ENCODE measurements at places on chromosomes 6 and 20. TPM values are rescaled to one million over a fixed set of nuclear protein-coding genes. Genes with fewer than 3 reads are reported as not detected.

PRL gene
- not detected for total RNA-seq

RAET1G gene
- not detected for total RNA-seq

TNFRSF21 gene
- 2.8 TPM for total RNA-seq

GID8 gene
- total RNA-seq, result 30.7 TPM

SOBP gene
- total RNA-seq, result 0.23 TPM

GRCh38 chr6:168216117-168216516 is 103.5 kb downstream of the DACT2 start:
- no peak for DNase-seq

DNA sequence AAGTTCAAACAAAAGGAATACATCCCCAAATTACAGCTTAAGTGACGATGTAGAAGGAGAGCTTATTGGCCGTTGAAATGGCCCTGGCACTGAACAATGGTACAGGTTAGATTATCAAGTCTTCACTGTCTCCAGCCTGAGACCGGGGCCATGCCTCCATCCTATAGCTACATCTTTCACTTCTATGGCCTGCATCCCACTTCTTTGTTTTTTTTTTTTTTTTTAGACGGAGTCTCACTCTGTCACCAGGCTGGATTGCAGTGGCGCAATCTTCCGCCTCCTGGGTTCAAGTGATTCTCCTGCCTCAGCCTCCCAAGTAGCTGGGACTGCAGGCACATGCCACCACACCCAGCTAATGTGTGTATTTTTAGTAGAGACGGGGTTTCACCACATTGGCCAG is 464.6 kb downstream of the CDH26 start:
- no peak for DNase-seq

- DNase-seq, result no peak
Observed at GRCh38 chr6:33989016-33989854, 156.7 kb downstream of the GRM4 start.

GRCh38 chr6:132768051-132768517 is 10.4 kb upstream of the VNN2 start:
- DNase-seq, result peak; percentile 54

DNA sequence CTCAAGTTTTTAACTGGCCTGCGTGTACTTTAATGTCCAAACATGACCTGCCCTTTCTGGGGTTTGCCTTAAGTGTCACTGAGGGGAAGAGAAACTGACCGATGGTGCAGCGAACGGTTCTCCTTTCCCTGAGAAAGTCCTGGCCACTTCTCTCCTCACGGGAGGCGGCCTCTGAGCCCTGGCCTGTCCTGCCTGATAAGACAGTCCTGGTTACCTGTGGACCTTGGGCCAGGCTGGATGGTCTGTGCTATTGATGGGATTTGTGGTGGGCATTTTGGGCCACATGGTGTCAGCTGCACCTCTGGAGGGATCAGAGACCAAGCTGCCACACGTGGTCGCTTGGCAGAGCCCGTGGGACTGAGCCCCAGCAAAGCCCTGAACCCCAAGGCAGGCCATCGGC is 11.6 kb upstream of the NTSR1 start:
- no peak for DNase-seq

GRCh38 chr6:3406362-3406821 is 50.5 kb downstream of the SLC22A23 start:
- no peak for DNase-seq

GRCh38 chr6:88377976-88378568 is 211.9 kb upstream of the CNR1 start:
- DNase-seq, result no peak

DNA sequence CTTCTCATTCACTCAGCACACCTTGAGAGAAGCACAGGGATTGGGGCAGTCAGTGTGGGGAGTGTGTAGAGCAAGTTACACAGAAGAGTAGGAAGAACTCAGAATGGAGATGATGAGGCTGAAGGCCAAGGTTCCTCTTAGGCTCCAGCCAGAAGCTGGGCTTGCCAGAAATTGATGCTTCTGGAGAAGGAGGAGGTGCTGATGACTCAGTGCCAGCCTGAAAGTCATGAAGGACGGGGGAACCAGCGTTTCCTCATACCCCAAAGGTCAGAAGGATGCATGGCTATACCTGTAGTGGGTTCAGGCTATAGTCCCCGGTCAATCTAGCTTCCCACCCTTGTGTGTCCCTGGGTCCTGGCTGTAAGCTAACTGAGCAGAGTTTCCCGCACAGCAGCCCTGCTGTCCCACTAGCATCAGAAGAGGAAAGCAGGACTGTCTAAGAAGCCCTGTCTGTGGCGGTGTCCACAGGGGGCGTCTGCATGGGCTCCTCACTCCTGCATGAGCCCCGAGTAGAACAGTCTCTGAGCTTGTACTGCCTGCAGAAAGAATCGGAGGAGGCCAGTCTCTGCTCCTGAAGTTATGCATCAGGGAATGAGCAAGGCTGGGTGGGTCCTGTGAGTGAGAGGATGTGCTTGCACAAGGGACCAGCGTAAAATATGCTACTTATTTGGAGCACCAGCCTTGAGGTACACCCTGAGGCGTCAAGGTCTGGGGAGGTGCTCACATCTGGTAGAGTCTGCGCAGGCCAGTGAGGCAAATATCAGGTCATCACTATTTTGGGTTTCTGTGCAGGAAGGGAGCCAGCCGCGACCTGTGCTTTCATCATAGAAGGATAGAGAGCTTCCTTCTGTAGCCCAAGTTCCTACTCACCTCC is 148.5 kb downstream of the MRPL14 start:
- DNase-seq, result no peak

DNA sequence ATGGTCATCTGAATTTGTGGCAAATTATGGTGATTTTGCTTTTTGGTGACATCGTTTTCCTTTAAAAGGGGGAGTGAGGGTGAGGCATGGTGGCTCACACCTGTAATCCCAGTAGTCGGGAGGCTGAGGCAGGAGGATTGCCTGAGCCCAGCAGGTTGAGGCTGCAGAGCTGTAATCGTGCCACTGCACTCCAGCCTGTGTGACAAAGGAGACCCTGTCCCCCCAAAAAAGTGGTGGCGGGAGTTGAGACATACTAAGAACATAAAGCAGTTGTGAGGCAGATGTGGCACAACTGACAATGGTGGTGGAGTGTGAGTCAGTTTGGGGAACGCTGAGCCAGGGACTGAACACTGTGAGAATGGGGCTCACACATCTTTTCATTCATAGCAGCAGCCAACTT is 45.5 kb downstream of the ADNP start:
- DNase-seq, result no peak

Measured in activated CD4-positive, alpha-beta T cell treated with anti-CD3 and anti-CD28 coated beads for 36 hours (primary cell).